ENCODE measurements at places on chromosomes 12 and 14. TPM values are rescaled to one million over a fixed set of nuclear protein-coding genes. Genes with fewer than 3 reads are reported as not detected.
A peak's percentile ranks its signal among the peaks of the same experiment; 100 is the strongest.

DNA sequence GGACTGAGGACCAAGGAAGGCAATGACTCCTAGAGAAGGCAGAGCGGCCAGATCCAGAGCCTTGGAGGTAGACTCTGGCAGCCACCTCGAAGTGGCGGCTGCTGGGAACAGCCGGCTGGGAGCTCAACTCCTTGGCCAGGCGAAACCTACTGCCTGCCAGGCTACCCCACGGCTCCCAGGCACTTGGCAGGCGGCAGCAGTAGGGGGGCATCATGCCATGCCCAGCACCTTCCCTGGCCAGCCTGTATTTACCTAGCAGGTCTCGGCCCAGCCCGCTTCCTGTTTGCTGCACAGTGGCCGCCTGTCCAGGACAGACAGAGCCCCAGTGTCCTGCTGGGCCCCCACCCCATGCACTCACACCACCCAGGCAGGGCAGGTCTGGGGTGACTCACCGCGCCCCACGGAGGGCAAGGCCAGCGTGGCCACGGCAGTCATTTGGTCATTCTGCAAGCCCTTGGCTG, 10.2 kb downstream of the TRPV4 start:
- H3K36me3 ChIP-seq: no peaks in the 10 kb centered on the region
- H3K4me1 ChIP-seq: no peaks in the 10 kb centered on the region
- no peak for DNase-seq
- no peak overlapping the region for H3K27ac ChIP-seq

The TCL1B gene
- not detected for total RNA-seq

GRCh38 chr12:56267443-56268071, 815 bp downstream of the COQ10A start:
- peak overlapping the region; percentile 93 for H3K27ac ChIP-seq
- H3K27me3 ChIP-seq: no peaks in the 10 kb centered on the region
- H3K4me3 ChIP-seq: peak overlapping the region; percentile 67
- DNase-seq: no peak

The GCH1 gene
- total RNA-seq: 12.7 TPM

The PZP gene
- 2.7 TPM for total RNA-seq

GRCh38 chr14:105980224-105980623, 453.8 kb downstream of the TMEM121 start:
- H3K27ac ChIP-seq: no peak overlapping the region
- no peaks in the 10 kb centered on the region for H3K4me1 ChIP-seq
- no peak overlapping the region for H3K4me3 ChIP-seq
- no peaks in the 10 kb centered on the region for H3K36me3 ChIP-seq

- no peak overlapping the region for H3K27ac ChIP-seq
- no peaks in the 10 kb centered on the region for H3K36me3 ChIP-seq
- no peak for DNase-seq
- peaks cover 19% of the 10 kb centered on the region for H3K4me1 ChIP-seq
- no peak overlapping the region for H3K4me3 ChIP-seq
- peaks cover 18% of the 10 kb centered on the region for H3K27me3 ChIP-seq
Observed at GRCh38 chr14:94171208-94171607, 2.9 kb upstream of the PPP4R4 start.

DNA sequence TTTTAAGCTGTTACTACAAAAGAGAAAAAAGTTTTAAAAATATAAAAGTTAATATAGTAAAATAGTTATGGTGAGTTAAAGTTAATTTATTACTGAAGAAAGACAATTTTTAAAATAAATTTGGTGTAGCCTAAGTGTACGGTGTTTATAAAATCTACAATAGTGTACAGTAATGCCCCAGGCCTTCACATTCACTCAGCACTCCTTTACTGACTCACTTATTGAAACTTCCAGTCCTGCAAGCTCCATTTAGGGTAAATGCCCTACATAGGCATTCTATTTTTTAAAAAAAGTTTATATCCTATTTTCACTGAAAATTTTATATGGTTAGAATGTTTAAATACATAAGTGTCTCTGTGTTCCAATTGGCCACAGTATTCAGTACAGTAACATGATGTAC, 769.5 kb upstream of the NOVA1 start:
- DNase-seq: no peak
- H3K4me3 ChIP-seq: no peak overlapping the region
- no peak overlapping the region for H3K27ac ChIP-seq
- H3K4me1 ChIP-seq: no peaks in the 10 kb centered on the region
- H3K27me3 ChIP-seq: no peaks in the 10 kb centered on the region

DNA sequence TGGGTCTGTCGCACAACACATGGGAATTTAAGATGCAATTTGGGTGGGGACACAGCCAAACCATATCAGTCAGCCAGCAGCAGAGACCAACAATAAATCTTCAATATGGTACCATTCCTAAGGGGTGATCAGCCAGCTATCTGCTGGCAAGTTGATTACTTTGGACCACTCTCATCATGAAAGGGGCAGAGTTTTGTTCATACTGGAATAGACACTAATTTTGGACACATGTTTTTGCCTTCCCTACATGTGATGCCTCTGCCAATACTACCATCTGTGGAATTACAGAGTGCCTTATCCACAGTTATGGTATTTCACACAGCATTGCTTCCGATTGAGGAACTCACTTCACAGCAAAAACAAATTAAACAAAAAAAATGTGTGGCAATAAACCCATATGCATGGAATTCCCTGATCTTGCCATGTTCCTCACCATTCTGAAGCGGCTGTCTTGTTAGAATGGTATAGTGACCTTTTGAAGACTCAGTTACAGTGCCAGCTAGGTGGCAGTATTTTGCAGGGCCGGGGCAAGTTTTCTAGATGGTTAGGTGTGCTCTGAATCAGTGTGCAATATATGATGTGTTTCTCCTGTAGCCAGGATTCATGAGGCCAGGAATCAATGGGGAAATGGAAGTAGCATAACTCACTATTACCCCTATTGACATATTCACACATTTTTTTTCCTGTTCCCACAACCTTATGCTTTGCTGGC, 179.0 kb upstream of the IGF1 start:
- H3K4me3 ChIP-seq: no peak overlapping the region
- no peaks in the 10 kb centered on the region for H3K27me3 ChIP-seq
- no peak overlapping the region for H3K27ac ChIP-seq

DNA sequence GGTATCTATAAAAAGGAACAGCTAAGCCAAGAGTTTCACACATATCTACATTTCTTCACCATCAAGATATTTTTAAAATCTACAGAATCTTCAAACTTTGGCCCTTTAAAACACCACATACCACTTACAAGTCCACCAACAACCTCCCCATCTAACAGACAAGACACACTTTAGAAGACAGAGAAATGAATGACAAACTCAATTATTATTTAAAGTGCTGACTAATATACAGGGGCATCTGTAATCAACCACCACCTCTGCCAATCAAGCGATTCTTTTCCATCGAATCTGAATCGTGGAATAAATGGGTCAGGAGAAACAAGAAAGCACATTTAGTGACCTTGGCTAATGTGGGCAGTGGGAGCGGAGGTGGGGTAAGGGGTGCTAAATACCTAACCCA, 7.7 kb downstream of the SETD3 start:
- no peaks in the 10 kb centered on the region for H3K36me3 ChIP-seq
- H3K4me1 ChIP-seq: peaks cover 23% of the 10 kb centered on the region
- no peak overlapping the region for H3K4me3 ChIP-seq
- H3K27ac ChIP-seq: no peak overlapping the region

GRCh38 chr12:114400925-114401324, 5.0 kb downstream of the TBX5 start:
- peak overlapping the region; percentile 85 for H3K27ac ChIP-seq
- H3K27me3 ChIP-seq: peaks cover 99% of the 10 kb centered on the region
- peak overlapping the region; percentile 60 for H3K4me3 ChIP-seq
- no peak for DNase-seq
- peaks cover 5% of the 10 kb centered on the region for H3K36me3 ChIP-seq
- H3K4me1 ChIP-seq: no peaks in the 10 kb centered on the region

DNA sequence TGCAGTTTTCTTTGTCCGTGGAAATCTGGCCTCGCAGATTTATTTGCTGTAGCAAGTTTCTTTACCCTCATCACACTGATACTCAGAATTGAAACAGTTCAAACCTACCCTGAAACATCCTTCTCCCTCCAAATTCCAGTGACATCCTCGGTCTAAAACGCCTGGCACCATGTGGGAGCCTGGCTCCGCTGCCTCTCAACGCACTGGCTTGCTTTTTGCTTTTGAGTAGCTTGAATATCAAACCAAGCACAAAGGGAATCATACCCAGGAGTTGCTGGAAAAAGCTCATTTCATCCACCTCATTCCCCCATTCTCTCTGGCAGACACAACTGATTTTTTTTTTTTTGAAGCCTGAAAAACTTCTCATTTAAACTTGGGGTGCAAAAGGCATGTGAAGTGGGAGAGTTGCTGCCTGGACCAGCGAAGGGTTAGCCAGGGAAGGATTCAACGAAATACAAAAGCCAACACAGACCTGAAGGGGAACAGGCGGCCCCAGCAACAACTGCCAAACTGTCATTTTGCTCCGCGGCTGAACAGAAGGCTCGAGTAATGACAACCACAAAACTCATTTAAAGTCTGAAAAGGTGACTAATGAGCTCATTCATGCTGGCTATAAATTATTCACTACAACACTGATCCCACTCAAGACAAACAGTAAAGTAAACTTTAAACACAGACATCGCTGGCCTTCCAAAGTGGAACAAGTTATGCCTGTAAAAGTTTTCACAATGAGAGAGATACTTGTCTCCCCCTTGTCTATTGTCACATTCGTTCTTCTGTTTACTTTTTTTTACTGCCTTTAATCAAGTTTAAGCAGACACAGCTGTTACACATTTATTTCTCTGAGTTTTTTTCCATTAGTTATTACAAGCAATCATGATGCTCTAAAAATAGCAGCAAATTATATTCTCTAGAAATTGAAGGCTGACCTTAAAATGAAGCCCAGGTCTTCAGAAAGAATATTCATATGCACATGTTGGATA, 12.5 kb upstream of the FOXN3 start:
- no peak for DNase-seq
- H3K4me1 ChIP-seq: peaks cover 57% of the 10 kb centered on the region
- H3K27ac ChIP-seq: peak overlapping the region; percentile 74
- H3K36me3 ChIP-seq: no peaks in the 10 kb centered on the region

DNA sequence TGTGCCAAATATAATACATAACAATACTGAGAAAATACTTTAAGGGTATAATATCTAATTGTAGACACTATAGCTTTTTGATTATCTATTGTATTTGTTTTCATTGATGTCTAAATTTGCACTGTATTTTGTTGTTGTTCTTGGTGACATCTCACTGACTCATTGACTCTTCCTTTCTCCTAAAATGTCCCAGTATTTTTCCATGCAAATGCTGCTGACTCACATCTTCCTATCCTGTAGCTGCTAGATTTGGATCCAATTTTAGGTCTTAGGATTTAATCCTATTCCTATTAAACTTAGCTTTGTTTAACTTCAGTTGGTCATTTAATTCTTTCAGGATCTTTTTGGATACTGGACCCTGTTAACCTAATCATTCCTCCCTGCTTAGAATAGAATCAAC, 148.5 kb downstream of the TMTC2 start:
- H3K27ac ChIP-seq: no peak overlapping the region
- peaks cover 7% of the 10 kb centered on the region for H3K4me1 ChIP-seq
- H3K27me3 ChIP-seq: no peaks in the 10 kb centered on the region
- DNase-seq: no peak

The LMO3 gene
- 127 TPM for total RNA-seq

GRCh38 chr12:98002887-98003493, 512.4 kb upstream of the TMPO start:
- H3K36me3 ChIP-seq: no peaks in the 10 kb centered on the region
- no peak overlapping the region for H3K4me3 ChIP-seq
- no peaks in the 10 kb centered on the region for H3K27me3 ChIP-seq
- H3K27ac ChIP-seq: no peak overlapping the region
- no peaks in the 10 kb centered on the region for H3K4me1 ChIP-seq
- no peak for DNase-seq

GRCh38 chr14:74501135-74501614, 7.6 kb downstream of the ISCA2 start:
- DNase-seq: peak; percentile 83
- H3K4me3 ChIP-seq: no peak overlapping the region
- peaks cover 4% of the 10 kb centered on the region for H3K36me3 ChIP-seq
- no peaks in the 10 kb centered on the region for H3K27me3 ChIP-seq

DNA sequence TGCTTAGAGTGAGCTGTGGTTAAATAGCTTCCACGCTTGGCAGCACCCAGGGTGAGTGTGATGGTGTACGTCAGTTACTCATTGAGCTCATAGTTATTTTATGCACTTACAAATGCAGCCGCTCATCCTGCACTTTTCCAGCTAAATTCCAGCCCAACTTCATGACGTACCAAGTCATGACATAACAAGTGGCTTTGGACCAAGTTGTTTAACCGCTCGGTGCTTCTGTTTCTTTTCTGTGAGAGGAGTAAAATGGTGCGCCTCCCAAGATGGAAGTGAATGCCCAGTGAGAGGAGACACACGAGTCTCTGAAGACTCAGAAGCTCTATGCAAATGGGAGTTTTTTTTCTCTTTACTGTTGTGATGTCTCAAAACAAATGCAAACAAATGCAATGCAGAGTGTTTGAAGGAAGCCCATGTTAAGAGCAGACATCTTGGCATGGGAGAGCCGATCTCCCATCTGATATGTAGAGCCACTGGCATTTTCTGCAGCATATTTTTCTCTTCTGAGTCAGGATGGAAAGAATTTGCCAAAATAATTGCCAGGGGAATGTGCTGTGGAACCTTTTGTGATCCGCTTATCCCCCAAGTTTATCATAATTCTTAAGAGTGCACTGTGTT, 72.2 kb downstream of the FBXW8 start:
- no peak for DNase-seq
- peaks cover 8% of the 10 kb centered on the region for H3K36me3 ChIP-seq
- H3K27ac ChIP-seq: no peak overlapping the region
- no peaks in the 10 kb centered on the region for H3K4me1 ChIP-seq

DNA sequence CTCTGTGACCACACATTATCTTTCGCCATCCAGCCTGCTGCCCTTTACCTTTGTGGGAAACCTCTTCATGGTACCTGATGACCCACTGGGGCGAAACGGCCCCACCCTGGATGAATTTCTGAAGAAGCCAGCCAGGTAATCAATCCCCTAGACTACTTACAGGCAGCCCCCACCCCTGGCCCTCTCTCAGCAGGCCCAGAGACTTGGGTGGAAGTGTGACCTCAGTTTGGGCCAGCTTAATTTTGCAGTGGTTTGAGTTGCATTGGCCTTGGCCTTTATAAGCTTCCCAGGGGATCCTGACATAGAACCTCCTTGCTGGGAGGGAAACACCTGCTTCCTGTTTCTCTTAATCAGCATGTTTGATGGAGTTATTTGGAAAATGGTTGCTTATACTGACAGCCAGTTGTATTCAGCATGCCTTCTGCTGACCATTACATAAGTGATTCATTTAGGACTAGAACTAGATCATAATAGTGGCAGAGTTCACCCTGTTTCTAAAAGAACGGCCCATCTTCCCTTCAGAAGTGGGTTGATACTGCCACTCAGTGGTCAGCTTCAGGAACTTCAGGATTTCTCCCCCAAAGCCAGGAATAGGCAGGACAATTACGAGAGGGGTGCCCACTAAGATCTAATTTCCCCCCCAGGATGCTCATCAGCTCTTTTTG, 6.1 kb downstream of the SDR39U1 start:
- DNase-seq: no peak
- peaks cover 90% of the 10 kb centered on the region for H3K36me3 ChIP-seq
- H3K27me3 ChIP-seq: no peaks in the 10 kb centered on the region
- no peak overlapping the region for H3K4me3 ChIP-seq
- peak overlapping the region; percentile 70 for H3K27ac ChIP-seq

Measured in lower lobe of right lung (tissue), 2 donors.